ENCODE measurements at places on chromosomes 16 and 17.

GRCh38 chr16:79800016-79800608 is 199.6 kb upstream of the MAF start:
- DNase-seq = no peak

DNA sequence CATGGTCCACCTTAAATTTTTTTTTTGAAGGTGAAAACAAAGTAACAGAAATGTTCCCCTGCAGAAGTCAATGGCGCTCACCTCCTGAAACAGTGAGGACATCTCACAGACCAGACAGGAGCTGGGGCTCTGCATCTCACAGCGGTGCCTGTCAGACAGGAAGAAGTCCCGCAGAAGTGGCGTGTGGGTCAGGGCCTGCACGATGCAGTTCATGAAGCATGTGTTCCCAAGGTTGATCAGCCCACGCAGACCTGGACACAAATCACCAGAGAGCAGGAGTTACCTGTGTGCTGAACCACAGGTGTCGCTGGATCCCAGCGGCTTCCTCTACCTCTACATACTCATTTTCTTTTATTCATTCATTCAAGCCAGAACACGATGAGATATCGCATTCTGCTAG is 24.9 kb downstream of the USP22 start:
- DNase-seq = no peak

DNA sequence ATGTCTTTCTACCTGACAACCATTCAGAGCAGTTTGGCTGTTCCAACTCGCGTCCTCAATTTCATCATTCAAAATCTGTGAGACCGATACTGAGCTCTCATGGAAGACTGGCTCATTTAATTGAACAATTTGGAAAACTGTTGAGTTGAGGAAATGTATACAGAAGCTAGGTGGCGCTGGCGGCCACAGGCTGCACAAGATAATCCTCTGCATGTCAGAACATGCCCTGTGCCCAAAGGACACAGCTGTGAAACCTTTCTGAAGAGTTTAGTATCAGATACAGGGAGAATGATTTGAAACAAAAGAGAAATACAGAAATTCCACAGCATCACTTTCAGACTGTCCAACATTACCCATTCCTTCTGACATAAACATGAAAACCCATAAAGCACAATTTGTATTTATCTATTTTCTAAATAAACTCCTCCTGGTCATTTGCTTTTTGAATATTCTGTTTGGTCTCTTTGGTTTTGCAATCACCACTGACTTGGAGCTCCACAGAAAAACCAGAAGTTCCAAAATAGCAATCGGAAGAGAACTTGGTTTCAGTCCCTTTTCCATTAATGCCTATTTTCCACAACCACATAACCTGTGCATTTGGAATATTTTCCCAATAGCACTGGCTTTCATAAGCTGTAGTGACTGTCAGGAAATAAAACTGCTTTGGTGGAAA is 192.8 kb downstream of the MAP2K6 start:
- DNase-seq = peak; percentile 75

DNA sequence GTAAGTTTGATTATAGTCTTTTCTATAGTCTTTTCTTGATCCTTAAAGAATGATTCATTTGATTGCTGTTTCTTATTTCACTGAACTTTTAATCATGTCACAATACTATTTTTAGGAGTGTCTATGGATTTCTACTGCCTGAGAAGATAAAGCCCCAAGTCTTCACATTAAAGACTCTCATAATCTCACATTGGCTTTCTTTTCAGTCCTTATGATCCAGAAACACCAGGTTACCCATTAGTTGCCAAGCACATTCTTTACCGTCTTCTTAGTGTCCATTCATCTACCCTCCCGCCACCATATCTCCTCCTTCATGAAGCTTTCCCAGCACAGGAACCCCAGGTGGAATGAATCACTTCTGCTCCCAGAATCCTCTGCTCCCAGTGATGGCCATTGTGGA is 49.5 kb upstream of the MYOCD start:
- no peak for DNase-seq

GRCh38 chr16:15452246-15452855 is 18.0 kb downstream of the BMERB1 start:
- DNase-seq = no peak

DNA sequence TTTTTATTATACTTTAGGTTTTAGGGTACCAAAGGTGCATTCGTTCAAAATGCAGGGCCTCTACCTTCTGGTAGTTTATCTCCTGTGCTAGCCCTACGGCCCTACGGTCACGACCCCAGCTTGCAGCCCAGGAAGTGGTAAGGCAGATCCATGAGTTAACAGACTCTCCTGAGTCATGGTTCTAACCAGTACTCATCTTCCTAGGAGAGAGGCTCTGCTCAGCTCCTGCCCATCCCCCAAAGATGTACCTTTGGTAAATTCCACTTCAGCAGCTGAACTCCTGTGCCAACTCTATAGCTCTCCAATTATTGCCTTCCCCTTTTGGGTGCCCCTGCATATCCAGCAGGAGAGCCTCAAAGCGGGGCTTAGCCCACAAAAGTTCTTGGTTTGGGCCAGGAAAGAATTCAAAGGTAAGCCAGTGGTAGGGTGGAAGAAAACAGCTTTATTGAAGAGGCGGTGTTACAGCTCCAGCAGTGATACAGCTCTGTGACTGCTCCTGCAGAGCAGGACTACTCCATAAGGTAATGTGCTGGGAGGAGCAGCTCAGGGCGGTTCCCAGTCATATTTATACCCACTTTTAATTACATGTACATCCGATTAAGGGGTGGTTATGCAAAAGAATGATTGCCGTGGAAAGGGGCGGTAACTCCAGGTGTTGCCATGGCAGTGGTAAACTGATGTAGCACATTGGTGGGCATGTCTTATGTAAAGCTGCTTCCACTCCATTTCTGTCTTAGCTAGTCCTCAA is 241.4 kb downstream of the PMP22 start:
- no peak for DNase-seq

GRCh38 chr17:12445331-12445730 is 220.4 kb upstream of the MYOCD start:
- no peak for DNase-seq

DNA sequence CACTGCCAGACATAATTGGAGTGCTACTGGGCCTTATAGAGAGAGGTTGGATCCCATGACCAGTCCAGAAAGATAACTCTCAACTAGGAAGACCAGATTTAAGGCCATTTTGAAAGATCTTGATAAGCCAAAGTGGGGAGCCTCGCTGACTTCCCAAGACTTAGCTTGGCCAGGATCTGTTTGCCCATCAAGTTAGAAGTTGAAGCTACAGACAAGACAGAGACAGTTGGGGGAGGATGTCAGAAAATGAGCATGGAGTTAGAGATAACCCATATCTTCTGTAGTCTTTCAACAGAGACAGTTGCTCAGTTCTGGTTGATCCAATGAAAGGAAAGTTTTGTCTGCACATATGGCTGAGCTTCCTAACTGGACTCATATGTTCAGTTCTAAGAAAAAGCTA is 267.4 kb downstream of the HS3ST3A1 start:
- DNase-seq = no peak

DNA sequence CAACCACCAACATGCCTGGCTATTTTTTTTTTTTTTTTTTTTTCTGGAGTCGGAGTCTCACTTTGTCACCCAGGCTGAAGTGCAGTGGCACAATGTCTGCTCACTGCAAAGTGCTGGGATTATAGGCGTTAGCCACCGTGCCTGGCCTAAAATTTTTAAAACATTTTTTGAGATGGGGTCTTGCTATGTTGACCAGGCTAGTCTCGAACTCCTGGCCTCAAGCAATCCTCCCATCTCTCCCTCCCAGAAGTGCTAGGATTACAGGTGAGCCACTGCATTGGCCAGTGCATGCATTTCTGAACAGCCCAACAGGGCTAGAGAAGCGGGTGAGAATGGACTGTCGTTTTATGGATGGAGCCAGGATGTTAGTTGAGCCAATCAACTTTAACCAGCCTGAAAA is 72.4 kb downstream of the ERCC4 start:
- DNase-seq = no peak

- no peak for DNase-seq
Measured at GRCh38 chr17:56497132-56497531, 96.4 kb upstream of the NOG start.

- no peak for DNase-seq
Measured at GRCh38 chr16:68399456-68399855, 48.9 kb downstream of the SMPD3 start.

DNA sequence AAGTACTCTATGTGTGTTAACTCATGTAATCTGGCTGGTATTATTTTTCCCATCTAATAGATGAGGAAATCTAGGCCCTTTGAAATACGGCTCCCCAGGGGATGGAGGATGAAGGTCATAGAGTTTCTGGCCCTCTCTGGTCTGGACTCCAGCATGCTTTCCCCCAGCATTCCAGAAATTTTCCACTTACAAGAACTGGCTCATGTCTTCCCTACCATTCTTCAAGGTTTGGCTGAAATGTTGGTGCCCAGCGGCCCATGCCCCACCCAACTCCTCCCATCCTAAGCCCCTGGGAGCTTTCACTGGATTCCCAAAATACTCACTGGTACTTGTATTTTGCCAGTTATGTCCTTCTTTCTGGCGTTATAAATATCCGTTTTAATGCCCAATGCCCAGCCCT is 237.5 kb upstream of the NLRP1 start:
- no peak for DNase-seq

GRCh38 chr17:16814439-16814838 is 124.4 kb downstream of the CCDC144A start:
- DNase-seq = no peak

DNA sequence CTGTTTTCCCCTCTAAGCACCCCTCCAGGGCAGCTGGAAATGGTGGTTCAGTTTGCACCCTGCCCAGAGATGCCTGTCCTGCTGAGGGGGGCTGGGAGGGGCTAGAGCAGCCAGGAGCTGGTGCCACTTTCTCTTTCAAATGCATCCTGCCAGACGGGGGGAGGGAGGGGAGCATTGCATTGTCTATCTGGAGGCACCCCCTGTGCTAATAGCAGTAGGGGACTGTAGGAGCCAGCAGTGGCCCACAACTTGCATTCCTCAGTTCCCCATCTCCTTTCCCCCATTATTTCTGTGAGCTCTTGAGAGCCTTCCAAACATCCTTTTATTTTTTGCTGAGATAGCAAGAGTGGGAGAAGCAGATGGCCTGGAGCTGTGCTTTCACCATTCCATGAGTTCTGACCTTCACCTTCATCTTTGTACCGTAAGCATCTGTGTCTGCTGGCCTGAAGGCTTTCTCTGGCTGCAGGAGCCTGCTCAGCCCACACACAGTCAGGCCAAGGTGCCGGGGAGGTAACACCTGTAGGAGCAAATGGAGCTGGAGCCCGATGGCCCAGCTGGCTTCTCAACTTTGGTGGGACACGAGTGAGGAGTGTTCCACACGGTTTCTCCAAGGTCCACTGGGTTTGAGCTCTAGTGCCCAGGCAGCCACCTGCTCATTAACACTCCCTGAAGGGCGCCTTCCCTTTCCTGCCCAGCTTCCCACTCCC is 5.2 kb downstream of the WFDC1 start:
- no peak for DNase-seq

DNA sequence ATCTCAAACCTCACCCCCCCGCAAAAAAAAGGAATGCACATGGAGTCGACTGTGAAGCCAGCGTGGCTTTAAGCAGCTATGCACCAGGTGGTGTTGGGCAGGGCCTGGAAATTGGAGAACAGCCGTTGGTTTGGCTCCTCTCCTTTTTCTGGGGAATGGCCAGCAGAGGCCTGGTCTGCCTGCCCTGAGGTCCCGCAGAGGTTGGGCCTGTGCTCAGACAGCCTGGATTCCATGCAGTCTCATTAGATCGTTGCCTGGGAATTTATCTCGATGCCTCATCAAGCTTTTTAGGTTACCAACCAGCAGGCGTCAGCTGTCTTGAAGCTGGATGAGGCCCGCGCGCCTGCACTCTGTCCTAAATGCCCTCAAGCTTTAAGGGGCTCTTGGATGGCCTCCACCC is 9.8 kb downstream of the SLC12A3 start:
- DNase-seq = no peak

- no peak for DNase-seq
Measured at GRCh38 chr17:68301438-68301959, 10.2 kb downstream of the ARSG start.

DNA sequence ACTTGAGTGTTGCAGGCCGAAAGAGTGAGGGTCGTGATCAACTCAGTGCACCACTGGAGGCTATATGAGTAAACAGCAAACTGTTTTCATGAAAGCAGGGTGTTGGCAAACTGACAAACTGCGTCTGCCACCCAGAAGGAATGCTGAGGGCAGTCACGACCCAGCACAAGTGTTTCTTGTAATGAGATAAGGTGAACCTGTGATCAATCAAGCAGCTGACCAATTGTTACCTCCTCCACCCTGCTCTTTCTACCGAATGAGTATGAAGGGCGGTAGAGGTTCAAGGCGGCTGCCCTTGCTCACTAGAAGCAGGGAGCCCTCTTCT is 5.5 kb upstream of the SRL start:
- DNase-seq = no peak

- no peak for DNase-seq
Measured at GRCh38 chr17:17064322-17064721, 22.1 kb downstream of the MPRIP start.

DNA sequence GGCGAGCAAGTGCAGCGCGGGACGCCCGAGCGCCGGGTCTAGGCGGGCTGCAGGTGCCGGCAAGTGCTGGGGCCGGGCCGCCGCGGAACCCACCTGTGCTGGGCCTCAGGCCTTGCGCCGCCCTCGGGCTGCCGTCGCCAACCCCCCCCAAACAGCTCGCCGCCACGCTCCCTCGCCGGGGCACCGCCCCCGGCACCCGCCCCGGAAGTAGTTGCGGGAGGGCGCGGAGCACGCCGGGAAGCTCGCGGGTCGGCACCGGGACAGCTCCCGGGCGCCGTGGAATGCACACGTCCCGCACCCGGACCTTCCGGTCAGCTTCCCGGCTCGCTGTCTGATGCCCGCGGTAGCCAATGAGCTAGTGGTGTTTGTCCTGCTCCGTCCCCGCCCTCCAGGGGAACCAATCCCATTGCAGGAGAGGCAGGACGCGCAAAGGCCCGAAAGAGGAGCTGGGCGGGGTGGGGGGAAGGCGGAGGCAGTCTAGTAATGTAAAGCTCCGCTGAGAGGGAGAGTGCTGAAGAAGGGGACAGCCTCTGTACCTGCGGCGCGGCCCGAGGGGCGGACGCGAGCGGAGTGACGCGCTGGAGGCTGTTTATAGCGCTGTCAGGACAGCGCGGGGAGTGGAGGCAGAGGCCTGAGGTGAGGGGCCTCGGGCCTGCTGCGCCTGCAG is at the start of the genes ANKS3 and DNAAF8:
Gene ANKS3 (minus strand): TSS at position 209 of the 667 bp plus-strand sequence. CDS start 4,122 bp downstream, outside the sequence.
Gene DNAAF8 (plus strand): TSS at position 475 of the 667 bp plus-strand sequence. CDS start 1,978 bp downstream, outside the sequence.
- DNase-seq = peak; percentile 88

GRCh38 chr17:33464669-33465280 is 171.7 kb upstream of the ASIC2 start:
- no peak for DNase-seq

All from pulmonary artery endothelial cell (primary cell).